ENCODE measurements at places on chromosomes 16 and 17.
A peak's percentile ranks its signal among the peaks of the same experiment; 100 is the strongest.

DNA sequence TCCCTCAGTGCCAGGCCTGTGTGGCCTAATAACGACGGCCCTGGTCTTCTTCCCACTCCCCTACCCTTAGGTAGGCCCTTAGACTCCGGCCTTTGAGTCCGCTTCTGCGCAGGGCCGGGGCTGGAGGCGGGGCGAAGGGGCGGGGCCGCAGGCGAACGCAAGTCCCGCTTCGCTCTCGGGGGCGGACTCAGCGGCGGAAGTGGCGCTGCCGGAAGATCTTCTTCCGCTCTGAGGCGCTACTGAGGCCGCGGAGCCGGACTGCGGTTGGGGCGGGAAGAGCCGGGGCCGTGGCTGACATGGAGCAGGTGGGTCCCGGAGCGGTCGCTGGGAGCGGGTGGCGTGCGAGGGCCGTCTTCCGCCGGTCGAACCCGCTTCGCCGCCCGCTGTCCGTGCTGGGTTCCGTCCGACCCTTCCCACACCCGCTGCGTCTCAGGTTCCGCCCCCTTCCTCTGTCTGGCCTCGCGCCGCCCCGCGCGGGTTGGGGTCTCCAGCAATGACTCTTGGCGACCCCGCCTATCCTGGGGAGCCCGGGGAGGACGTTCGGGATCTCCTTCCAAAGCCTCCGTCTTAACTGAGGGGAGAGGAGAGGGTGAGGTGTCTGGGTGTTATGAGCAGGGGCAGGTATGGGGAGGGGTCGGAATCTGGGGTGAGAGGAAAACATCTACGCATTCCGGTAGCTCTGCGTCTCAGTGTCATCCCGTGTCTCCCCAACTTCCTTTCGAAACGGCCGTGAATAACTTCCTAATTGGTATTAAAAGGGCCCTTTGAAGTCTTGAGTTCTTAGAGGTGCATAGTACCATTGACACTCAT lies at the start of gene STARD3:
Gene STARD3 (plus strand): TSS at position 218 of the 810 bp plus-strand sequence. CDS start 16,388 bp downstream, outside the sequence.
- DNase-seq, result peak; percentile 80

GRCh38 chr17:5078106-5079028 lies at the start of gene ZFP3:
Gene ZFP3, plus strand, starts transcription at chr17:5078467. Its CDS starts 13,038 bp downstream, at chr17:5091505.
- DNase-seq, result peak; percentile 49

GRCh38 chr16:55605754-55606336 lies 39.4 kb downstream of the CAPNS2 start:
- DNase-seq, result no peak

DNA sequence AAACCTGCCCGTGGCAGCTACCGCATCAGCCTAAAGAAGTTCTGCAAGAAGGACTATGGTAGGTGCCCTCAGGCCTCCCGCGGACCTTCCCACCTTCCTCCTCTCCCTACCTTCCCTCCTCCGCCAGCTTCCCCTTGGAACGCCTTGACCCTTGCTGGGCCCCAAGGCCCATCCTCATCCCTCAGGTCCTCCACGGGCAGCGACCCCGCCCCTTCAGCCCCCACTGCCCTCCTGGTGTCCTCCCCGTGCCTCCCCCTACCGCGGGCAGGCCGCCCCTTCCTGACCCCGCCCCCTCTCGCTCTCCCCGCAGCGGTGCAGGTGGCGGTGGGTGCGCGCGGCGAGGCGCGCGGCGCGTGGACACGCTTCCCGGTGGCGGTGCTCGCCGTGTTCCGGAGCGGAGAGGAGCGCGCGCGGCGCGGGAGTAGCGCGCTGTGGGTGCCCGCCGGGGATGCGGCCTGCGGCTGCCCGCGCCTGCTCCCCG lies 1.4 kb upstream of the TBC1D24 start:
- DNase-seq, result no peak

GRCh38 chr17:37052450-37052849 lies 103.7 kb downstream of the AATF start:
- DNase-seq, result no peak

DNA sequence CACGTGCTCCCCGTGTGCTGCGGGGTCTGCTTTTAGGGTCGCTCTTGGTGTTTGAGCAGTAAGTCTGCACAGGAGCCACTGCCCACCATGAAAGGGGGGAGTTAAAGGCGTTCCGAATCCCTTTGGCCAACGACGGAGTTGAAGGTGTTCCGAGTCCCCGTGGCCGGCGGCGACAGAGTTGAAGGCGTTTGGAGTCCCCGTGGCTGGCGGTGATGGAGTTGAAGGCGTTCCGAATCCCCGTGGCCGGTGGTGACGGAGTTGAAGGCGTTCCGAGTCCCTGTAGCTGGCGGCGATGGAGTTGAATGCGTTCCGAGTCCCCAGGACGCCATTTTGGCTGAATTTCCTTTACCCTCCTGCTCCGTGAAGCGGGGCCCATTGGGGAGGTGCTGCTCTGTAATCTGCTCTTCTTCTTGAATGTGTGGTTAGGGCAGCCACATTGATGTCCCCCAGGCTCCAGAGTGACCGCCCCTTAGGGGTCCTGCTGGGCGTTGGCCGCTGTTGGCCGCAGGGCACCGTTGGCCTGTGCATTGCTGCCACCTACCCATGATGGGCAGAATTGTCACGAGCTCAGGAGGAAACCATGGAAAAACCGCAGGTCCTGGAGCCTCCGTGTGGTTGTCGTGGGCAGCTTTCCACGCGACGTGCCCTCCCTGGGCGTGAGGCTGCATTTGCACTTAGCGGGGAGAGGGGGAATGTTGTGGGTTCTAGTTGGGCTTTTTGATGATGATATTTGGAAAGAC lies 73.7 kb upstream of the ZNF750 start:
- DNase-seq, result no peak

DNA sequence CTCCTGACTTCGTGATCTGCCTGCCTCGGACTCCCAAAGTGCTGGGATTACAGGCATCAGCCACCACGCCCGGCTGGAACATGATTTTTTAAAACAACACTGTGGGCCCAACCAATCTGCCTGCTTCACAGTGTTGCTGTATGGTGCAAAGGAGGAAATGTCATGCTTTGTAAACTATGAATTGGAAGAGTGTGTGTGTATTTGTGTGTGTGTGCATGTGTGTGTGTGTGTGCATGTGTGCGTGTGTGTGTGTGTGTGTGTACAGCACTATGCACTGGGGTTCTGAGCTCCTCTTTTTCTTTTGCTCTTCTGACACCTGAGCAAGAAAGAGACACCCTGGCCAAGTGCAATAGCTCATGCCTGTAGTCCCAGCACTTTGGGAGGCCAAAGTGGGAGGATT lies 14.5 kb upstream of the CNOT1 start:
- DNase-seq, result no peak

DNA sequence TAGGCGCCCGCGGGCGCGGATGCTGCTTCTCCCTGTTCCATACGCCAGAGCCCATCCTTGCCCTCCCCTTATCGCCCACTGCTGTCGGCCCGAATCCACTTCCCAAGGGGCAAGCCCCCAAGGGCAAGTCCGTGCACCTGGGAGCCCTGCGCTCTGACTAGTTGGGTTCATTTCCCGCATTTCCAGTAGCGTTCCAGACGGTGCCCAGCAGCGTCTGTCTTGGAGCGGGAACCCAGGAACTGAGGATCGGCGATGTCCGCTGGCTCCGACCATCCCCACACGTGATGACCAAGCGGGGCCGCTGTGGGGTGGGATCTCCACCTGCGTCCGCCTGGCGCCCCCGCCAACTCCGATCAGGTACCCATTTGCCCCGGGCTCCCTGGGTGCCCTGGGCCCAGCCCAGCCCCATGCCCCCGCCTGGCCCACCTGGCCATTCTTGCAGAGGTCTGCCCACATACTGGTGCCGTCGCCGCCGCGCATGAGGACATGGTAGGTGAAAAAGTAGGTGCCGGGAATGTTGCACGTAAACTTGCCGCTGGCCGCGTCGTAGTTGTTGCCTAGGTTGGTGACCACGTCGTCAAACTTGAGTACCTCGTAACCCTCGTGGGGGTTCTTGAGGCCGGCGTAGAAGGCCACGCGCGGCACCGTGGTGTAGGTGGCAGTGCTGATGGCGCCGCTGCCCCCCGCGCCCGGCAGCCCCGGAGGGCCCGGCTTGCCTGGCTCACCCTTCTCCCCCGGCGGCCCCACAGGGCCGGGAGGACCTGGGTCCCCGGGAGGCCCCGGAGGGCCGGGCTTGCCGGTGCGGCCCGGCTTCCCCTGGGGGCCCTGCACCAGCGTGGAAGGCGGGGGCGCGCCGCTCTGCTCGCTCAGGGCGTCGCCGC lies 837 bp downstream of the C1QL1 start:
- no peak for DNase-seq

DNA sequence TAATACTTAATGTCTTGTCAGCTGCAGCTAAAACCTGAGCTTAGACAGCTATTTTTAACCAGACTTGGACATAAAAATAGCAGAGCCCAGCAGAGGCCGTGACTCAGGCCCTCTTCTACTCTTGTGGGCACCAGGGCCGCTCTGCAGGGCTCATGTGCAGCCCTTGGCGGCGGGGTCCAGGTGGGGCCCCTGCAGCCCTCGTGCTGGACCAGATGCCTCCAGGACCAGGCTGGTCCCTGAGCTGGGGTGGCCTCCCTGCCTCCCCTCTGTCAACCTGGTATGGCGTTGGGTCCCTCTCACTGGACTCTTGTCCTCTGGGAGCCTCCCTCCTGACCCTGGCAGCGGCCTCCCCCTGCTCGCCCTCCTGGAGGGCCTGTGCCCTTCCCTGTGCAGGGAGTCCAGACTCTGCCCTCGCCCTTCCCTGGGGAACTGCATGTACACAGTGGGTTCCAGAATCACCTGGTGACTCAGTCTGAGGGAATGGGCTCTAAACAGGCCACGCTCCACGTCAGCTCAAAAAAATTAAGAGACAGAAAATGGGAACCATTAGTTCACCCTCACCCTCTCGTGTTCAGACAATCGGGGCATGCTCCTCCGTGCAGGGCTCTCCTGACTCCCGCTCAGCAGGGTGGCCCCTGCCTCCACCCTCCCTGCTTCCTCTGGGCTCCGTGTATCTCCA lies 9.7 kb downstream of the CDK5R1 start:
- no peak for DNase-seq

- DNase-seq, result peak; percentile 34
These were observed 1.5 kb upstream of the BAIAP3 start for GRCh38 chr16:1331712-1332617.

- no peak for DNase-seq
These were observed 5.3 kb downstream of the ANKRD11 start for GRCh38 chr16:89484923-89485679.

DNA sequence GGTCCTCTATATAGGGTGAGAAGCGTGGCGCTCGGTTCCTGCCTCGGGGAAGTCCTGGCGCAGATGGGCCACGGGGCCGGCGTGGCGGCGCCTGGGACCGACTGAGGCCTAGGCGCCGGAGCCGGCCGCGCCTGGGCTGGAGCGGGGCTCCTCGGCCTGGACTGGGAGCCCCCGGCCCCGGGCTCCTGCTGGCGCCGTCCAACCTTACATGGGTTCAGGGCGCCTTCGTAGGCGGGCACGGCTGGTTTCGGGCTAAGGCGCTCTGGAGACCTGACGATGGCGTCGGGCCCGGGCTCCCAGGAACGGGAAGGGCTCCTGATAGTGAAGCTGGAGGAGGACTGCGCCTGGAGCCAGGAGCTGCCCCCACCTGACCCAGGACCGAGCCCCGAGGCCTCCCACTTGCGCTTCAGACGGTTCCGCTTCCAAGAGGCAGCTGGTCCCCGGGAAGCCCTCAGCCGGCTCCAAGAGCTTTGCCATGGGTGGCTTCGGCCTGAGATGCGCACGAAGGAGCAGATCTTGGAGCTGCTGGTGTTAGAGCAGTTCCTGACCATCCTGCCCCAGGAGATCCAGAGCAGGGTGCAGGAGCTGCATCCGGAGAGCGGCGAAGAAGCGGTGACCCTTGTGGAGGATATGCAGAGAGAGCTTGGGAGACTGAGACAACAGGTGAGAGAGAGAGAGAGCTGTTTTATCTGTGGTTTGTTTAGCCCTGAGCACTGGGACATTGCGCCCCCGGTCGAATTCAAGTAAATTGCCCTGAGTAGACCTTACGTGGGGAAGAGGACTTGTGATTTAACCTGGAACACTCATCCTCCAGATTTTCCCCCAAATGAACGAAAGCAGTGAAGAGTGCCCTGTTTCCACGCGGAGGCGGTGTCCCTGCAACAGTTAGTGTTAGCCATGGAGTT lies 504 bp downstream of the ZNF263 start:
- no peak for DNase-seq

DNA sequence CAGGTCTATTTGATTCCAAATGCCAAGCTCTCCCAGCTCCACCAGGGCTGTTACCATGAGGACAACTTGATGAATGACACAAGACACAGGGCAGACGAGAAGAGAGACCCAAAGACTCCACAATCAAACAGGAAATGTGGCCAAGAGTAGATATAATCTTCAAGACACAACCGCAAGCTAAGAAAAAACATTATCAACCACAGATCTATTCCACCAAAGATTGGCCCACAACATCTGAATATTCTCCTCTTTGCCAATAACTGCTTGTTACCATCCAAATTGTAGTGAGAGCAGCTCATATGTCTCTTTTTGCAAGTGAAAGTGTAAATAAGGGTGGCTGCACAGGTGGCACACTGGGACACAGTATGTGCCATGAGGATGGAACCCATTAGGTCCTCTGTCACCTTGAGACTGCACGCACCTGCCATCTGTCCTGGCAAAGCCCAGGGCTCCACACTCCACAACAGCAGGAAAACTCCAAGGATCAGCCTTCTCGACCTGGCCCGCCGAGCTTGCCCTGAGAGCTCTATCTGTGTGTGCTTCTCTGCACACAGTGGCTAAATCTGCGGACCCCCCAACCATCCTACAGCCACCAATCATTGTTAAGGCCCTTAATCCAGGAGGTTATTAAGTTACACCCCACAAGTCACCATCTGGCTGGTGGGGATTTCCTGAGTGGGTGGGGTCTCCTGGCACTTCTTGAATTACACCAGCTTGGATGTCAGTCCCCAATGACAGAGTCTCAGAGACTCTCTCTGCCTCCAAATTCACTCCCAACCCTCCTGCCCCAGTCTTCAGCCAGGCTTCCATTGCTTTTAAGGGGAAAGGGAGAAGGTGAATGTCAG lies 50.5 kb downstream of the DYNLRB2 start:
- DNase-seq, result no peak

DNA sequence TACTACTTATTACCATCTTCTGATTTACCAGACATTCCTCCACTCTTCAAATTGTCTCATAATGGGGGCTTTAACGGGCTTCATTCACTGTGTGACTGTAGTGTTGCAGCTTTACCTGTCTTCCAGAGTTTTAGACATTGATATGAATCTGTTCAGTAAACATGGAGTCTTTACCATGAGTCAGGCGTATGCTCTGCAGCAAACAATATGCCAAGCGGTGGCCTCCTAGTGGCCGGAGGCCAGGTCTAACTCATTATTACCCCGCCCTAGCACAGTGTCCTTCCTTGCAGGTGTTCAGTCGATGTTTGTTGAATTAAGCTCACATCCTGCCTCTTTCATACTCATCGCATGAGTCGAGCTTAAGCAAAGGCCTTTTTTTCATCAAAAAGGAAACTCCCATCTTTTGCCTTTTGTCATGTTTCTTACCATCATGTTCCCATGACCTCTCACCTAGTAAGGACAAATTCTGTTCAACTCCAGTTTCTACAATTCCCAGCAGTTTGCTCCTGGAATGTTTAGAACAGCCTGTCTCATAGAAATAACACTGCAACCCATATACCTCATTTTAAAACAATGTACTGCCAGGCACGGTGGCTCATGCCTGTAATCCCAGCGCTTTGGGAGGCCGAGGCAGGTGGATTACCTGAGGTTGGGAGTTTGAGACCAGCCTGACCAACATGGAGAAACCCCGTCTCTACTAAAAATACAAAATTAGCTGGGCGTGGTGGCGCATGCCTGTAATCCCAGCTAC lies 39.4 kb downstream of the TUBD1 start:
- no peak for DNase-seq

- DNase-seq, result no peak
These were observed 108.5 kb upstream of the RCVRN start for GRCh38 chr17:10013365-10014112.

All from stimulated activated CD8-positive, alpha-beta memory T cell treated with anti-CD3 and anti-CD28 coated beads, Interleukin-4, amount 100 ng/mL, for 1 hour (primary cell).